ENCODE measurements at places on chromosomes 12 and 14. TPM values are rescaled to one million over a fixed set of nuclear protein-coding genes. Genes with fewer than 3 reads are reported as not detected.

KLHL33 gene
- total RNA-seq: 0.15 TPM

TMEM119 gene
- total RNA-seq: 0.57 TPM

SPX gene
- total RNA-seq: 16.2 TPM

KRT75 gene
- total RNA-seq: not detected

RERG gene
- 2.1 TPM for total RNA-seq

RNASE1 gene
- total RNA-seq: 436 TPM

KCNC2 gene
- not detected for total RNA-seq

ASCL1 gene
- total RNA-seq: not detected

All from heart right ventricle (tissue), 16 donors.